ENCODE measurements at places on chromosomes 4 and X.

DNA sequence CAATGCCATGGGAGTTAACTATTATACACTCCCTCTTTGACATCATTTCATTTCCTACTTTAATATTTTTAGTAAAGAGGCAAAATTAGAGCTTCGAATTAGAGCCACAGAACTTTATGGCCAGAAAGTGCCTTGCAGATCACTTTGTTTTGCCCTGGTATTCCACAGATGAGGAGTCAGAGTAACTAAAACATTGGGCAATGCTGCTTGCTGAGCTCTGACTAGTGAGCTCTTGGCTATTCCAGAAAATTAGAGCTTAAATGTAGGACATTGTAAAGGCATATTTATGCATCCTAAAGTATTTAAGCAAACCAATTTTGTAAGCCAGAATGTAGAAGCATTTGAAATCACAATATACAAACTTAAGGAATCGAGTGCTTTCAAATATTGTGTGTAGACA is 6.3 kb upstream of the ZNF827 start:
- DNase-seq = no peak

DNA sequence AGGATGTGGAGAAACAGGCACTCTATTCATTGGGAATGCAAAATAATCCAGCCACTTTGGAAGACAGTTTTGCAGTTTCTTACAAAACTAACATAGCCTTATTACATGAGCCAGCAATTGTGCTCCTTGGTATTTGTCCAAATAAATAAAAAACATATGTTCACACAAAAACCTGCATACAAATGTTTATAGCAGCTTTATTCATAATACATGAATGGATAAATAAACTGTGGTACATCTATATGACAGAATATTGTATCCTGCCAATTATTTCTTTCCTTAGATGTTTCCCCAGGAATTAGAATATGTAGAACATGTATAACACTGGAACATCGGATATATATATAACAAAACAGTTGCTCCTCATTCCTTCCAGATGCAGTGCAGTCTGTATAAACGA is 57.7 kb upstream of the VEGFC start:
- DNase-seq = no peak

- DNase-seq = no peak
These were observed 38.8 kb downstream of the CLCN3 start for GRCh38 chr4:169658975-169659715.

DNA sequence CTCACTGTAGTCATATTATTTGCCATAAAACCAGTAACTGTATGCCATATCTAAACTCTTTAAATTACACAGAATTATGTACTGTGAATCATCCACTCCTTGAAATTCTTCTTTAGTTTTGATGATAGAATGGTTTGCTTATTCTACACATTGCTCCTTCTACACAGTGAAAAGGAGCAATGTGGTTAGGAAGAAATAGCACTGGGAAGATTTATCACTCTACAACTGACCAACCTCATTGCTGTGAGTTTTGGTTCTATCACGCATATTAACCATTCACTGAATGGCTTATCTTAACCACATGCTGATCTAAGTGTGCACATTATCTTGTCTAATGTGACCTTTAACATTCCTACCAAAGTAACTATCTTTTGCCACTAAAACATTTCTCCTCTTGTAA is 415.7 kb upstream of the NDST4 start:
- no peak for DNase-seq

GRCh38 chrX:15404401-15405096 is 20.3 kb upstream of the VEGFD start:
- DNase-seq = no peak

DNA sequence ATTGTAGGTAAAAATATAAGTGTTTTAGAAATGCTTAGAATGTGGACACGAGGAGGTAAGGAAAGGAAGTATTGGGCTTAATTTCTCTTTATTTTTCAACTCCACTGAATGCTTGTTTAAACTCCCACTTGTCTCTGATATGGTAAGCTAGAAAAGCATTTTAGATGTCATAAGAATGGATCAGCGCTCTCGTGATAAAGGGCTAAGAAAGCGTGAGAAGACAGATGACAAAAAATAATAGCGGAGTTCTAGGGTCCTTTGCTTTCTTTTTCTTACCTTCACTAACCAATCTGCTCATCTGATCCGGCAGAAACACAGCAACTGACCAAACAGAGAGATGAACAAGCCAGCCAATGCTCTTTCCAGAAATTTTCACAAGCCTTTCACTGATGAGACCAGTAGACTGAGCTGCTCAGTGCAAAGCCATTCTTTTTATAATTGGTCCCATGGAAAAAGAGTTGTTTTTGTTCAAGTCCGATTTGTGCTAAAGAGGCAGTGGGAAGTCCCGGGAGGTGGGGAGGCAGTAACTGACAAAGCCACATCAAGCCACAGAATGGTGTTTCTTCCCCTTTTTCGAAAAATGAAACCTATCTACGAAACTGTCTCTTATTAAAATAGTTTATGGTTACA is at the start of gene TASL:
TSS of gene TASL (minus strand) at position 405 of the 630 bp plus-strand sequence. CDS start 17,411 bp downstream, outside the sequence.
- DNase-seq = no peak

DNA sequence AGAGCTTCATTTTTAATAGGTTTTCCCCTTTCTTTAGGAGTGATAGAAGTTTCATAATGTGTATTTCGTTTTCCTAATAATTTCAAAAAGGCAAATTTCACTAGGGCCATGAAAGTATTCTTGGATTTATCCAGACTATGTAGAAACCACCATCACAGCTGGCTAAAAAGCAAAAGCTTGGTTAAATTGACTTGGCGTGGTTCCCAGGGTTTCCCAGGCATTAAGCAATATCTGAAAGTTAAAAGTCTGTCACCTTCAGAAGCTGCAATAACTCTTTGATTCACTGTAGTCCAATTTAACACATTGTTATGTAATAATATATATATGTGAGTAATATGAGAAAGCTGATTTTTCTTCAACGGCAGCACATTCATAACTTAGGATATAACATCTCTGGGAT is 38.3 kb downstream of the NDNF start:
- DNase-seq = peak; percentile 9

GRCh38 chr4:98568941-98569663 is 89.3 kb downstream of the TSPAN5 start:
- no peak for DNase-seq

DNA sequence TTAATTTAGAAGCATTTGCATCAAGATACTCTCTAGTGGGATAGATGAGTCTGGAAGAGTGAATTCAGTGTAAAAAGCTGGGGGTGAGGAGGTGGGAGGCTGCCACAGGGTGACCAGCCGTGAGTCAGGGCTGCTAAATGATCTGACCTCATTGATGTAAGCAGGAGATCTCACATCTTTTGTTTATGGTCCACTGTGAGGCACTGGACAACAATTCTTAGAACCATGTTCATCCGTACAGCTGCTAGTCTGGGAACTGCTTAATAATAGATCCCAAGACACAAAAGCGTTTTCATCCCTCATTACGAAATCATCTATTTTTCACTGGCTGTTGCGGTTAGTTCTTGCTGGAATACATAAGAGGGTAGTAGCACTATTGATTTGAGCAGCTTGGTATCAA is 14.1 kb downstream of the KLF3 start:
- peak; percentile 91 for DNase-seq

- DNase-seq = no peak
These were observed 7.2 kb upstream of the LNX1 start for GRCh38 chr4:53598483-53598882.

DNA sequence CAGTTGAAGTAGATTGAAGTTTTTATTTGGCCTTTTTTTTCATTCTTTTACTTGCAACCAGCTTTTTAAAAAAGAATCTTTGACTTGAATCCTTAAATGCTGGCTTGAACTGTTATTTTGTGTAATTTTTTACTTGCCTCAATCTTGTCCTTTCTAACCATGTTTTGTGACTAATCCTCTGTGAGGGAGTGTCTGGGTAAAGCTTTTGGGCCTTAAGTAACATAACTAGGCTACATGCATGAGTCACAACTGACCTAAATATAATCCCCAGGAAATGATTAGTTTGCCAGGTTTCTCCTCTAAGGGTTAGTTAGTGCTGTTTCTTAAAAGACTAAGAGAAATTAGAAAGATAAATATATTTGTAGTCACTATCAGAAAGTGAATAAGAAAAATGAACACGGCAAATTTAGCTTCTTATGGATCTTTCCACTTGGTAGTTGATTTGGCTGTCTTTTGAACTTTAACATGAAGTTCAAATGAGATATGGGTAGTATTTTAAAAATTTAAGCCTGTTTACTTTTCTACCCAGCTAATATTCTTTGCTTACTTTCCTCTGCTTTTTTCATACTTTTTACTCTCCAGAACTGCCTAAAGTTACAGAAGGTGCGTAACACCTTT is 13.0 kb downstream of the EXOC1 start:
- peak; percentile 82 for DNase-seq

GRCh38 chr4:136032391-136032790 is 1499.9 kb downstream of the PCDH18 start:
- no peak for DNase-seq

DNA sequence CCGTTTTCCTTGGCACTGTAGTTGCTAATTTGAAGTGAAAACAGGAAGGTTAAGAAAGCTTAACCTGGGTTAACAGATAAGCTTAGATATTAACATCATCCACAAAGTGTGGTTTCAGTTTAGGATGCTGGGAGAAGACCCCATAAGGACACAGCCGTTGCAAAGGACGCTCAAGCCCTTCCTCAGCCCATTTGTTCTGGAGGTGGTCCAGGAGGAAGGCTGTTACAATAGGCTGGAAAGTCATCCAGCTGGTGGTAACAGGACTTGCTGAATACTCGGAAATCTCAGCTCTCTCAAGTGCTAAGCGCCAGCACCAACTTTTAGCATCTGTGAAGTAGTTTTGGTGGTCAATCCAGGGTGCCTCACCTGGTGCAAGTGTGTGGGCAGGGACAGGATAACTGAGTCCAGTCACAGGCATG is 14.2 kb downstream of the CHST7 start:
- no peak for DNase-seq

DNA sequence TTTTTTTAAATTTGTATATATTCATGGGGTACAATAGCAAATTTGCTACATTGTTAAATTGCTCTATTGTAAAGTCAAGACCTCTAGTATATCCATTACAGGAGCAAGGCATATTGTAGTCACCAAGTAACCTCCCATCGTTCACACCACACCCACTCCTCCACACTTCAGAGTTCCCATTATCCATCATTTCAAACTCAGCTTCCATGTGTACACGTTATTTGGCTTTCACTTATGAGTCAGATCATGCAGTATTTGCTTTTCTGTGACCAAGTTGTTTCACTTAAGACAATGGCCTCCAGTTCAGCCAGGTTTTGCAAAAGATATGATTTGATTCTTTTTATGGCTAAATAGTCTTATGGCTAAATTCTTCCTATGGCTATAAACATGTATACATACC is 2614.2 kb downstream of the PCDH7 start:
- DNase-seq = no peak

- no peak for DNase-seq
These were observed 63.0 kb upstream of the FAM9A start for GRCh38 chrX:8864161-8864560.

DNA sequence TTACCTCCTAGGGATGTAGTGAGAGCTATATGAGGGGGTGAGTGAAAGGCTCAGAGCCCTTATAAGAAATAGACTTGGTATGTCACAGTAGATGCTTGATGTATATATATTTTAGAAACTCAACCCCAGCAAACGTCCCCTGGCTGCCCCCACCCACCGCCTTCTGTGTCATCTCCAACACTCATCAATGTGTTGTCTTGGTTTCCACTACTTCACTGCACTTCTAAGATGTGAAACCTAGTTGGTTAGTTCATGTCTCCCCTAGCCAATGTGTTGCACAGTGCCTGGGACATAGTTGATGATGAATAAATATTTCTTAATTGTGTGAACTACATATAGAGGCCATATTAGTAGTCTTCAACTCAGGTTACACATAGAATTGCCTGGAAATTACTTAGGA is 4.4 kb downstream of the FGFBP2 start:
- DNase-seq = no peak

DNA sequence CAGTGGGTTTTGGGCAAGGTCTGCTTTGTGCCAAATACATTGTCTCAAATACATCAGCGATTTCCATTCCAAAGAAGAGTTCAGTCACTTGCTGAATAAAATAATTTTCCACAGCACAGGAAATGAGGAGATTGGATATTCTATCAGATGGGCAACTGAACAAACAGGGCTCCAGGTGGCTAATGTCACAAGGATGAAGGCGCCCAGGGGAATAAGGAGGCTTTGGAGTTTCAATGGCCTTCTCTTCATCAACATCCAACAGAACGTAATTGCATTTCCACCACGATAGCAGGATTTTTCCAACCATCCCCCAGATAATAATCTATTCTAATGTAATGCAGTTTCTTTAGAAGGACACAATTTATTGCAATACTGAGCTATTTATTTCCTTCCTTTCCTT is 104.7 kb upstream of the KLHL13 start:
- no peak for DNase-seq

DNA sequence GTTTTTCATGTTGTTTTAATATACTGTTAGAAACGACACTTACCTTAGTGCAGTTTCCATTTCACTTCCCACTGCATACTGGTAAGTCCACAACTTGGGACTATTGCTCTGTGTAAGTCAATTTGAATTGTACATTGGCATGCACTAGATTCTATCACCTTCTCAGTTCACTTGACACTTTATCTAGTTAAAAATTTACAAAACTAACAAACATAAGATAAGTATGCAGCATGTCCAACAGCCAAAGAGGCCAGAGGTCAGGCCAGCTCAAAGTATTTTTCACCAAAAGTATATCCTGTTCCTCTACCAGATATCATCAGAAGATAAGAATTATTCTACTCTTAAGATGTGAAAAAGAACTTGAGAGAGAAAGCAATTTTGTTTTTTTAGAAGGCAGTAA is 75.9 kb downstream of the QRFPR start:
- DNase-seq = no peak

GRCh38 chrX:47224266-47224895 is 5.9 kb downstream of the CDK16 start:
- no peak for DNase-seq

DNA sequence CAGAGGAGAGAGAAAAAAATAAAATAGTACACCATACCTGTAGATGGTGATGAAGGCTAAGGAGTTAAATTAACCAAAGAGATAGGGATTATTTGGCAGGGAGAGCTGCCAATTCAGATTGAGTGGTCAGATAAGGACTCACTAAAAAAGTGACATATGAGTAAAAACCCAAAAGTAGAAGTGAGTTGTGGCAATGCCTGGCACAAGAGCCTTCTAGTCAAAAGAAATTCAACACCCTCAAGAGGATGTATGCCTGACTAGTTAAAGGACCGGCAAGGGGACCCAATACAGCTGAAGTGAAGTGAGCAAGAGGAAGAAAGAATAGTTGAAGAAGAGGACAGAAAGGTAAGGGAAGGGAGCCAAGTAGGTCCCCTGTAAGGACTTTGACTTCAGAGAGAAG is 34.9 kb downstream of the ELF2 start:
- no peak for DNase-seq

DNA sequence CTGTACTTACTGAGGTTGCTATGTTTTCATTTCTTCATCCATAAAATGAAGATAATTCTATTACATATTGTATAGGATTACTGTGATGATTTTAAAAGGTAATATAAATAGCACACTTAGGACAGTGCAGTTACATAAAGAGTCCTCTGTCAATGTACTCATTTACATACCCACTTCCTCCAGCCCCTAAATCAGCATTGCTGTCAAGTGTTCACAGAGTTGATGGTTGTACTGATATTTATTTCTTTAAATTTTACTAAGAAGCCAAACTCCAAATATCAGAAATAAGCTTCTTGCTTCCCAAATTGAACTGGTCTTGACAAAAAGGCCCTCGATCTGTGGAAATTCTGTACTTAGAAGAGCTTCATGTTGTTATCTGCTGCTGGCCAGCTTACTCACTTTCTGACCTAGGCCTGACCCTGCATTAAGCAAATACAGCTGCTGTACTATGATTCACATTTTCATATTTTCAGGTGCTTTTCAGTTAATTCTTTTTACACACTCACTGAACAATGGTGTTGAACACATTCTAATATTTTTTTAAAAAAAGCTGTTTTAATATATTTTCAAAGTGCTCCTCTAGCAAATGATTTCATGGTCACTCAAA is 259.6 kb downstream of the UNC5C start:
- peak; percentile 75 for DNase-seq

All from brain microvascular endothelial cell (primary cell).